ENCODE measurements at places on chromosomes 5 and 9.

GRCh38 chr5:110038297-110038997, 348.7 kb downstream of the MAN2A1 start:
- no peak for DNase-seq

DNA sequence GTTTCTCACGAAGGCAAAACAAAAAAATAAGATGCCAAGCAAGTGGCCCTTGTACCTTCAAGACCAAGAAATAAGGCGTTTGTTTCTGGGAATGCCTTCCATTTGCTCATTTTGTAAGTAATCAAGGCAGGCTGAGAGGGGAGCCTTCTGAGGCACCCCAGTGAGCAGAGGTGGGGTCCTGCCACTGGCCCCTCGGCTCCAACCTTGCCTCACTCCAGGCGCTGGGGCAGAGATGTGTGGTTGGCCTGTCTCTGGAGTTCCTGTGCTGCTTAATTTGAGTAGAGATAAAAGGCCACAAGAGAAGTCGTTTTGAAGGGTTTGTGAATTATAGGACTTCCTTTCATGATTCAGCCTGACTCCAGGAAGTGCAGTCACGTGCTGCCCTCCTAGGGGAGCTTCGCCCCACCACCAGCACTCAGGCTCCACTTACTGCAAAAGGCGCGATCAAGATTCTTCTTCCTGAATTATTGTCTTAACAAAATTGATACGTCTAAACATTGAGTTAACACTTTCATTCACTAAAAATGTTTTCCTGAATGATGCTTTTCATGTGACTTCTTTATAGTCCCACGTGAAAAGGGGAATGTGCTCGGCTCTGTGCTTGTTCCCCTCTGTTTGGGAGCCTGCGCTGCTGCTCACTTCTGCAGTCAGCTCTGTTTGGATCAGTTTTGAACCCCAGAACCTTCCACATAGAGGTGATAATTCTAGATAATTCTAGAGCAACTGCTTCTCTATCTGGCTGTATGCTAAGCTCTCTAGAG, 13.7 kb downstream of the SYK start:
- DNase-seq, result no peak

GRCh38 chr5:181133610-181134231, 2.8 kb upstream of the OR2V1 start:
- DNase-seq, result no peak

- no peak for DNase-seq
Observed at GRCh38 chr9:93292664-93293328, 108.9 kb downstream of the WNK2 start.

GRCh38 chr9:113350107-113350661, 843 bp downstream of the BSPRY start:
- DNase-seq, result no peak

DNA sequence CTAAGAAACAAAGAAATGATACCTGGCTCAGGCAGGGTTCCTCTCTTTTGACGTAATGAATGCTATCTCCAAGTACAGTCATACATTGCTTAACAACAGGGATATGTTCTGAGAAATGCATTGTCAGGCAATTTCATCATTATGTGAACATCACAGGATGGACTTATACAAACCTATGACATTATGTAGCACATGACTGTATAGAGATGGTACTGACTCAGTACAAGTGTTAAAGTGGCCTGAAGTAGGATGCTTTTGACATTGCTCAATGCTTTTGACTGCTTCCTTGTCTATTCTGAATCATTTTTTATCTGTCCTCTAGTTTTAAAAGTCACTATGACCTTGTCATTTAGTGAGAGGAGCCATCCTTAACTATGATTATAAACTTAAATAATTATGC, 147.6 kb downstream of the NR2F1-AS1 start:
- DNase-seq, result no peak

DNA sequence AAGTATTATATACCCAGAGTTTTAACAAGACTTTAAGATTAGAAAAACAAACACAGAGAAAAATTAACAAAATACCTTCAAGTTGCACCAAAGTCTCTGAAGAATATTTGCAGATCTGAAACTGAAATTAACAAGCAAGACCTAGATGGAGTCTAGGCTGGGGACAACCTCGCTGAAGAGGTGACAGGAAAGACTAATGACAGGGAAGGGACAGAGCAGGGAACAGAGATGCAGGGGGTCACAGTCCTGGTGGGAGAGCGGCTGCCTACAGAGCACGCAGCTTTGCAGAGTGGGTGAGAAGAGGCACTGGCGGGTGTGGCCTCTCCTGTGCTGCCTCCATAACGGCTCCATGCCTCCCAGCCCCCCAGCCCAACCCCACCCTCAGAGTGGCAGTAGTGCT, 13.5 kb downstream of the RETREG1 start:
- no peak for DNase-seq

GRCh38 chr5:150320044-150320613, 17.4 kb upstream of the ARSI start:
- no peak for DNase-seq

DNA sequence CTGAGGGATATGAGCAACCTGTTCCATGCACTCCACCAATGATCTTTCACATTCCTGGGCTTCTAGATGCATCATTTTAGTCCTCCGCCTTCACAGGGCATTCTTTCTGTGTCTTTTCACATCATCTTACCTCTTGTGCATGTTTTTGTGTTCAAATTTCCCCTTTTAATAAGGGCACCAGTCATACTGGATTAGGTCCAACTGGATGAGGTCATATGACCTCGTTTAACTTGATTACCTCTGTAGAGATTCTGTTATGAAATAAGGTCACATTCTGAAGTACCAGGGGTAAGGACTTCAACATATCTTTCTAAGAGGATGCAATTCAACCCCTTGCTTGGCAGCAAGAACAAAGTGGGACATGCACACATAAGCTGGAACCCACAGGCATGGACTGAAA, 335.3 kb upstream of the TLE4 start:
- DNase-seq, result no peak

GRCh38 chr5:168159425-168159824, 132.0 kb upstream of the WWC1 start:
- no peak for DNase-seq

DNA sequence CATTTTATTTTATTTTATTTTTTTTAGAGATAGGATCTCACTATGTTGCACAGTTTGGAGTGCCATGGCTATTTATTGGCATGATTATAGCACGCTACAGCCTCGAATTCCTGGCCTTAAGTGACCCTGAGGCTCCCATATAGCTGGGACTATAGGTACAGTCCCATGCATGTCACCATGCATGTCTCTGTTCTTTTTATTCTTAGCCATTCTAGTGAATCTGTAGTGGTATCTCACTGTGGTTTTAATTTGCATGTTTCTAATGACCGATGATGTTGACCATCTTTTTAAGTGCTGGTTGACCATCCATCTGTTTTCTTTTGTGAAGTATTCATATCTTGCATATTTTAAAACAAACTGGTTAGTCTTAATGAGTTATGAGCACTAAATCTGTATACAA, 76.1 kb downstream of the SLC44A1 start:
- DNase-seq, result no peak

DNA sequence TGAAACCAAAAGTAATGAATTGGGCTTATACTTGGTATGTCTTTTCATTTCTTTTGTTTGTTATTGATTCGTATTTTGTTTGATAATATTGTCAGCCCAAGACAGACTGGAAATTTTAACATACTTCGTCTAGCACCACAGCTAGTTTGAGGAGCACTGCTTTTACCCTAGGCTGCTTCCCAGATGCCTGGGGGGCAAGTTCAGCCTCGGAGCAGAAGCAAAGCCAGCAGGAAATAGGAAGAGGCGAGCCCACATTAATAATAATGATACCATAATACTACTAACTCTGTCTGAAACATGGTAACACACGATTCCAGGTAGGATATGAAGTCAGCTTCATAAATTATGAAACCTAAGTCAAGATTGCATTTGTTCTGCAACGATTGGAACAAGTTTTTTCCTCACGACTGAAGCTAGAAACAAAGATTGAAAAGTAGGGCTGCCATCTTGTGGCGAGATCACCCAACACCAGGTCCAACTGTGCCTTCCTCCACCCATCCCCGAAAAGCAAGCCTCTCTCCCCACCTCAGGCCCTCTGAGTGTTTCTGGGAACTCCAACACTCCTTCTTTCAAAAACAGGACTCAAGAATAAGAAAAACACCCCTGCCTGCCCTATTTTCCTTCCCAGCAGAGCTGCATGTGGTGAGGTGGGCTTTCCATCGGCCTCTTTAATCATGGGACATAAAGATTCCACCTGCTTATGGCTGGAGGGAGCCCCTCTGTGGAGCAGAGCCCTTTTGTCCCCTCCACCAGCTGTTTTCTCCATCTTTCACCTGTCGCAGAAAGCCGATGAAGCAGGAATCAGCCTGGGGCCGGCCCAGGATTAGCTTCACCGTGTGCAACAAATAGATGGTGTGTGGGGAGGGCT, 236.4 kb downstream of the CAAP1 start:
- DNase-seq, result no peak

GRCh38 chr5:5351288-5351979, 71.0 kb upstream of the ICE1 start:
- no peak for DNase-seq

- no peak for DNase-seq
Observed at GRCh38 chr9:127213859-127214258, 50.7 kb upstream of the GARNL3 start.

DNA sequence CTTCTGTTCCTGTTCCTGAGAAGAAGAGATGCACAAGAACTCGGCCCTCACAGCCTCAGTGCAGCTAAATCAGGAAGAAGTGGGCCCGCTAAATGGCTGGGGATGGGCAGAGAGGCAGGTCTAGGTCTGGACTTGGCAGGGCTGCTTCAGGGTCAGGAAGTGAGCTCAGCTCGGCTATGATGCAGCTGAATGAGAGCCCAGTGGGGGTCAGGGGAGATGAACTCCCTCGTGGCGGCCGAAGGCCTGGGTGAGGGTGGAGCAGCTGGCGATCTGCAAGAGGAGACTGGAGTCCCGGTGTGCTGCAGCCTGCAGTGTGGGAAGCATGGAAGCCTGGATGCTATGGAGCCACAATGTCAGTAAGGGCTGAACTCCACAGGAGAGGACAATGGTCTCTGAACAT, 466.2 kb downstream of the SPOCK1 start:
- DNase-seq, result no peak

GRCh38 chr9:136644593-136645351, 17.9 kb upstream of the EGFL7 start:
- peak; percentile 47 for DNase-seq

GRCh38 chr9:95513711-95514110, 3.1 kb downstream of the PTCH1 start:
- DNase-seq, result no peak

DNA sequence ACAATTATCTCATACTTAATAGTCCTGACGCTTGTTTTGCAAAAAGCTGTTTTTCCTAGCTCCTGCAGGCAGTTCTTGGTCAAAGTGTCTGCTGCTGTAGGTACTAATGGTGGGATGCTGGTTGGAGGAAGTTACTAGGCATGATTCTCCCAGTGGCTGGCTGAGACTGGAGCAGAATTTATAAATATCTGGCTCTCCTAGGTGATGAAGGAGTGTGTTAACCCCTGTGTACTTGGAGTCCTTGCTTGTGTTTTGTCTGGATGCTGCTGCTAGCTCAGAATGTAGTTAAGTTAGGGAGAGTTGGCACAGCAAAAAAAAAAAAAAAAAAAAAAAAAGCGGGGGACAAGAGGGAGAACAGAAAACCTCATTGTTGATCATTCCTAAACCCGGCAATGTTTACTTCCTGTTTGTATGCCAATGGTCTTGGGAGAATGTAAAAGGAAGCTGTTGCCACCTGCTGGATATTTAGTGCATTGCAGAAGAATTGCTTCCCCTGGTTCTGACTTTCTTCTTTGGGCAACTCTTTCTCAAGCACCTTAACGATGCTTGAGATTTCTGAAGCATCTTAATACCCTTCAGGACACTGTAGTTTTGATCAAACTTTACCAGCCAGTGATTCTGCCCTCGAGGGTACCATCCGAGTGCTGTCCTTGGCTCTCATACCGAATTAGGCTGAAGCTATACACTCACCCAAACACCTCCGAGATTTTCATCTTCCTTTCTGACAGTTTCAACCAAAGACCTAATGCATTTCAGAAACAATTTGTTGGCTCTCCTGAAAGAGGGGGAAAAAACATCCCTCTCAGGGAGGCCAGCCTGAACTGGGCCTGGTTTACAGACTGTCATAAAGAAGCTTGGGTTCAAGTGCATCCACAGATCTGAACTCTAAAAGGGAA, 71.7 kb upstream of the WWC1 start:
- peak; percentile 1 for DNase-seq

GRCh38 chr5:140246378-140247122, 56.4 kb downstream of the PFDN1 start:
- no peak for DNase-seq

GRCh38 chr5:119537704-119538103, 85.4 kb downstream of the HSD17B4 start:
- no peak for DNase-seq

- DNase-seq, result no peak
Observed at GRCh38 chr5:176632745-176633144, 2.3 kb downstream of the EIF4E1B start.

GRCh38 chr5:168529374-168530234, 499 bp downstream of the FBLL1 start:
- no peak for DNase-seq

GRCh38 chr9:108549184-108549583, 306.6 kb downstream of the ACTL7B start:
- no peak for DNase-seq

DNA sequence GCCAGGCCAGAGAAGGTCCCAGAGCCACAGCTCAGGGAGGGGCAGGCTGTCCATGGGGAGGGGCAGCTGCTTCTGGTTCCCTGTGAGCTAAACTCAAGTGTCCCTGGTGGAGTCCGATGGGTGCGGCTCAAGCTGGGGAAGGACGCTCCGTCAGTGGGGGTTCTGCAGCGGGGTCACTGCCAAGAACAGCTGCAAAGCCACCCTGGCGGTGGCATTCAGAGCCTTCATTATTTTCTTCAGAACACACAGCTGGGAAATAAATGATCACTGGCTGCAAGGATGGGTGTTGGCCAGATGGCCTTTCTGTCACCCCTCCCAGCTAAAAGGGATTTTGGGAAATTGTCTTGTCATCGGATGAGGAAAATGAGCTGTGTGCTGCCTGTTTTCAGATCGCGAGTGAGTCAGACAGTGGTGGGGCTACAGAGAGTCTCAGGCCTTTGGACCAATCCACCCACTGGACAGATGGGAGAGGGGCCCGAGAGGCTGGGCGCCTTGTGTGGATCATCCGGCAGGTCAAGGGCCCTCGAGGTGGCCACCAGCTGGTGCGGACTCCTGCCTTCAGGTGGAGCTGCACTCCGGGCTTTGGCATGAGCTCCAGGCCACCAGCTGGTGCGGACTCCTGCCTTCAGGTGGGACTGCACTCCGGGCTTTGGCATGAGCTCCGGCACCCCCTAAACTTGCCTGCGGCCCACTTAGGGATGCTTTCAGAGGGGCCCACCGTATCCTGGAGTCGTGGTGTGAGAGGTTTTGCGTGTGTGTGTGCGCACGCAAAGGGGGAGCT, 17.9 kb upstream of the GFPT2 start:
- DNase-seq, result no peak

DNA sequence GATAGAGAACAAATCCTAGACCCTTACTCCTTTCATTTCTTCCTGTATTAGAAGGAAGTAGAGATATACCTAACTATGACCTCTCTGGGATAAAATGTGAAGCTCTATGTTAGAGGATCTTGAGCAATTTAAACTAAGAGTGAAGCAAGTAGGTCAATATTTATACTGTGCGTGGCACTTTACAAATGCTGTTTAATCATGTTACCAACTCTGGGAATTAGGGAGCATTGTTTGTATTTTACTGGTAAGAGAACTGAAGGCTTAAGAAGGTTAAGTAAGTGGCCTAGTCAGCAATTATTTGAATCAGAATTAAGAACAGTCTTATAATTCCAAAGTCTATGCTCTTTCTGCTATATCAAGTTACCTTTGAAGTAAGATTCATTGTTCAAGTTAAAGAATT, 12.0 kb downstream of the TNC start:
- DNase-seq, result no peak
